ENCODE measurements at places on chromosomes 2 and 18. TPM values are rescaled to one million over a fixed set of nuclear protein-coding genes. Genes with fewer than 3 reads are reported as not detected.

The SPATA3 gene
- not detected for total RNA-seq

GRCh38 chr2:152446213-152446612, 111.2 kb downstream of the FMNL2 start:
- H3K4me3 ChIP-seq, result no peak overlapping the region
- no peaks in the 10 kb centered on the region for H3K36me3 ChIP-seq
- H3K27ac ChIP-seq, result no peak overlapping the region
- DNase-seq, result no peak

GRCh38 chr2:173051463-173052215, 24.0 kb upstream of the MAP3K20 start:
- no peaks in the 10 kb centered on the region for H3K27me3 ChIP-seq
- no peaks in the 10 kb centered on the region for H3K36me3 ChIP-seq
- no peak for DNase-seq
- peaks cover 2% of the 10 kb centered on the region for H3K4me1 ChIP-seq
- H3K27ac ChIP-seq, result no peak overlapping the region

DNA sequence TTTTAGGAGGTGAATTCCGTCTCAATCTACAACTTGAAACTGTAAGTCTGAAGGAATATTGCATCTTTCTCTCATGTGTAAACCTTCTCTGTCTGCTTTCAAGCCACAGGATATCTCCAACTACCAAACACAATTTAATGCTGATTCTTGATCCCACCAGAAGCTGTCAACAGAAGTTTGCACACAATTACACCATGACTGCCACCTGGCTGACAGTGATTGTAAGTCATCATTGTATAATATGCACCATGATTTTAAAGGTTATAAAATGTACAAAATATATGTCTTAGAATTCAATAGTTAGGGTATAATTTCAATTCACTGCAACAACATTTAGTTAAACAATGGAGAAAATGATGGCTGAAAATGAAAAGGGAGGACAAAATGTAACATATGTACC, 18.4 kb downstream of the PREPL start:
- H3K27ac ChIP-seq, result no peak overlapping the region
- H3K27me3 ChIP-seq, result no peaks in the 10 kb centered on the region
- no peak for DNase-seq
- no peaks in the 10 kb centered on the region for H3K4me1 ChIP-seq
- H3K36me3 ChIP-seq, result peaks cover 13% of the 10 kb centered on the region

GRCh38 chr18:79624356-79625170, 55.0 kb upstream of the CTDP1 start:
- H3K4me1 ChIP-seq, result peaks cover 23% of the 10 kb centered on the region
- peak overlapping the region; percentile 59 for H3K27ac ChIP-seq
- H3K4me3 ChIP-seq, result no peak overlapping the region
- peaks cover 49% of the 10 kb centered on the region for H3K27me3 ChIP-seq

The ARHGEF33 gene
- 0.71 TPM for total RNA-seq

The RHOB gene
- 148 TPM for total RNA-seq

DNA sequence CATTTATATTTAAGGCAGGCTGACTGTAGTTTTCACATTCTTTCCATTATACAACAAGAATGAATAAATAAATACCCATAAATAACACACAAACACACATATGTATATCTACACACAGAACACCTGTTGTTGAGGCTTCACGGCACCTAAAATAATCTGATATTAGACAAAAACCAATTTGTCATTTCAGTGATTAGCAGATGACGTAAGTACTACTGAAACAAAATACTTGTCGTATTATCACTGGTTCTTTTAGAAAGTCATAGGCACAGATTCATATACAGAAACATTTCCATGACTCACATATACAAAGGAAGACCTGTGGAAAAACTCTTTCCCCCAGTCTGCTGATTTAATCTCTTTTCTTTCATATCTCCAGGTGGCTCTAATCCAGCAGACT, 1113.4 kb upstream of the FANCL start:
- no peaks in the 10 kb centered on the region for H3K36me3 ChIP-seq
- H3K4me1 ChIP-seq, result no peaks in the 10 kb centered on the region
- DNase-seq, result no peak
- no peak overlapping the region for H3K4me3 ChIP-seq

DNA sequence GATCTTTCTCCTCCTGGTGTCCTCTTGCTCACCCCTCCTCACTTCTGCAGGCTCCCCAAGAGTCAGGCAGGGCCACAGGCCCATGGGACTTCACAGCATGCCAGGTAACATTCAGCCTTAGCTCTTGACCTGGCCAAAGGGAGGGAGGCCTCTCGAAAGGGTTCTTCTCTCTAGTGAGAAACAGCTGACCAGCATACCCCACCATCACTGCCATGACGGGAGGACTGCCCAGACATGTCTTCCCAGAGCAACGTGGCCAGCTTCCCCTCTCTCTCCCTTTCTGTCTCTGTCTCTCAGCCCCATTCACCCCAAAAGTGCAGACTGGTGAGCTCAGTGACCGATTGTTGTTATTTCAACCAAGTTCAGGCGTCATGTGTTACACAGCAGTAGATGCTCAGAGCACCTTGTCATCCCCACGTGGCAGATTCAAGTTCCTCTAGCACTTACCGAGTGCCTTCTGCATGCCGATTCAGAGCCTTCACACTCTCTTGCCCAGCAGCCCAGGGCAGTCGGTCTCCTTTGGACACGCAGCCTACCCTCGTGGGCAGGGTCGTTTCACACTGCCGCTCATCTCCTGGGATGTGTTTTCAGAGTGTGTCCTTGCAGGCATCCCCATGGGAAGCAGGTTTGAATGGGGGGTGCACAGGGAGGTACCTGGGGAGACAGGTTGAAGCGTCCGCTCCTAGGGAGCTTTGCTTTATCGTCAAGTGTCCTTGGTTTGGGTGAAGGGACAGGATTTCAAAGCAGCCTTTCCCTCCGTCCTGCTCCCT, 259.9 kb downstream of the NDUFA10 start:
- peaks cover 19% of the 10 kb centered on the region for H3K4me1 ChIP-seq
- no peaks in the 10 kb centered on the region for H3K36me3 ChIP-seq
- no peak for DNase-seq
- H3K27me3 ChIP-seq, result peaks cover 11% of the 10 kb centered on the region
- H3K4me3 ChIP-seq, result no peak overlapping the region
- no peak overlapping the region for H3K27ac ChIP-seq

The HOXD4 gene
- total RNA-seq, result 2.2 TPM

The ARHGEF4 gene
- 9.6 TPM for total RNA-seq

DNA sequence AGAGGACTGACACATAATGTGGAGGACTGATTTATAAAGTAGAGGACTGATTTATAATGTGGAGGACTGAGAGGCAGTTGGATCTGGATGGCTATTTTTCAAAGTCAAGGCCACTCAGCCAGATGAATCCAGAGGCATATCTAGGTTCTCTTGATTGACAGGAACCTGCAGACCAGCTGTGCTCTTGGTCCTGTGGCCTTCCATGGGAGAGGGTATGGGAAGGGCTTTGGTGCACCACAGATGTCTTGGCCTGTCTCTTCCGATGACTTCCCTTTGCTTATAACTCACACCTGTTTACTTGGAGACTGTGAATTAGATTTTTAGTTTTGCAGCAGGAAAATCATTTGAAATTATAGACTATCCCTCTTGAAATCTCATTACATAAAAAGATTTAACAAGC, 32.3 kb downstream of the AGAP1 start:
- H3K4me3 ChIP-seq, result no peak overlapping the region
- DNase-seq, result no peak
- H3K27ac ChIP-seq, result no peak overlapping the region
- H3K27me3 ChIP-seq, result no peaks in the 10 kb centered on the region
- H3K4me1 ChIP-seq, result peaks cover 15% of the 10 kb centered on the region
- no peaks in the 10 kb centered on the region for H3K36me3 ChIP-seq

The CBLN2 gene
- 0.44 TPM for total RNA-seq

The HOXD10 gene
- total RNA-seq, result 0.09 TPM

The MYCN gene
- total RNA-seq, result 5.9 TPM

- no peak overlapping the region for H3K27ac ChIP-seq
- no peaks in the 10 kb centered on the region for H3K27me3 ChIP-seq
- H3K36me3 ChIP-seq, result peaks cover 2% of the 10 kb centered on the region
- DNase-seq, result no peak
- H3K4me1 ChIP-seq, result no peaks in the 10 kb centered on the region
These were observed 41.9 kb upstream of the C2orf66 start for GRCh38 chr2:196851088-196851487.

- H3K36me3 ChIP-seq, result peaks cover 48% of the 10 kb centered on the region
- H3K27me3 ChIP-seq, result no peaks in the 10 kb centered on the region
- no peak overlapping the region for H3K4me3 ChIP-seq
These were observed 5.0 kb upstream of the MYL12B start for GRCh38 chr18:3256693-3257626.

DNA sequence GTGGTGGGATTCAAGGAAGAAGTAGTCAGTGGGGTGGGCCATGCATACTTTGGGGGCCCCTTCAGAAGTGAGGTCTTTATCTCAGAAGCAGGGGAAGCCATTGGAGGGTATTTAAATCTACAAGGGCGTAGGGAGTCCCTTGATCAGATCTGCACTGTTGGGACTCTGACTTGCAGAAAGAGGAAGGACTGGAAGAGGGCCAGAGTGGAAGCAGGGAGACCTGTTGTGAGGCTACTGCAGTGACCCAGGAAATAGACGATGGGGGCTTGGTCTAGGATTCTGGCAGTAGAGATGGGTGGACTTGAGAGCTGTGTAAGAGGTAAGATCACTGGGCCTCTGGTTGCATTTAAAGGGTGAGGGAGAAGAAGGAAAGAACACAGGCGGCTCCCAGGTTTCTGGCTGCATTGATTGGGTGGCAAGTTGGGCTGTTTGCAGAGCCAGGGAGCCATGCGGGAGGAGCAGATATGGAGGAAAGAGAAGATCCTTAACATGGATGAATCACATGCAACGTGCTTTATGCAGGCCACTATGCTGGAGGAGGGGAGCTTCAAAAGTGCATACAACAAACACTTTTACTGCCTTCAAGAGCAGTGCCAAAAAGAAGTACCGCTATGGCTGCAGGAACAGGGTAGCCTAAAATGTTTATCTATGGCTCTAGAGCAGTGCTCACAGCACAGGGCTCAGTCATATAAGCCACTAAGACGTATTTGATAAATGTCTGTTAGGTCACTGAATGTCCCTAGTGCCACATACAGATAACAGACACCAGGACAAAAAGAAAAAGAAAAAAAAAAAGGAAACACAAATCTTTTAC, 2.3 kb downstream of the SFXN5 start:
- no peaks in the 10 kb centered on the region for H3K27me3 ChIP-seq
- H3K4me3 ChIP-seq, result no peak overlapping the region
- peaks cover 13% of the 10 kb centered on the region for H3K4me1 ChIP-seq

DNA sequence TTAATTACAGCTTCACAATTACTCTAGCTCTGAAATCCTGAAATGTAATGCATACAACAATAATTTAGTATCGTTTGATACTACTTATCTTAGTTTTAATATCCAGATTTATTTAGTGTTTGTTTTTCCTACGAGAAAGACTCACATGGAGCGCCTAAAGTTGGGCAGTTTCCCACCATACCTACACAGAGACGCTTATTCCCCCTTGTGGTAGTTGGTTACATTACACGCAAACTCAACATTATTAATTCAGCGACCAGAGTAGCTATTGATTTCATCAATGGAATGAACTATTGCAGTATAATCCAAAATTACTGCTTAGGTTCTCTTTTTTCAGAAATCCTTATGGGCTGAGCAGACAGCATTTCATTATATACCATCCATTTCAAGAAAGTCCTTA, 164.0 kb upstream of the REG3G start:
- no peaks in the 10 kb centered on the region for H3K4me1 ChIP-seq
- no peaks in the 10 kb centered on the region for H3K27me3 ChIP-seq
- no peaks in the 10 kb centered on the region for H3K36me3 ChIP-seq
- DNase-seq, result peak; percentile 41
- no peak overlapping the region for H3K27ac ChIP-seq
- H3K4me3 ChIP-seq, result no peak overlapping the region

The BCL2 gene
- total RNA-seq, result 19.8 TPM

- DNase-seq, result no peak
- no peak overlapping the region for H3K27ac ChIP-seq
- no peak overlapping the region for H3K4me3 ChIP-seq
- no peaks in the 10 kb centered on the region for H3K27me3 ChIP-seq
- H3K36me3 ChIP-seq, result peaks cover 38% of the 10 kb centered on the region
These were observed 99.1 kb downstream of the PRPF40A start for GRCh38 chr2:152618193-152618564.

- no peak overlapping the region for H3K4me3 ChIP-seq
- no peaks in the 10 kb centered on the region for H3K36me3 ChIP-seq
- DNase-seq, result no peak
These were observed 697.4 kb downstream of the CBLN2 start for GRCh38 chr18:71846716-71847115.

- H3K4me1 ChIP-seq, result no peaks in the 10 kb centered on the region
- no peaks in the 10 kb centered on the region for H3K27me3 ChIP-seq
- no peaks in the 10 kb centered on the region for H3K36me3 ChIP-seq
These were observed 57.9 kb upstream of the EPAS1 start for GRCh38 chr2:46239175-46239846.

The OTOS gene
- total RNA-seq, result not detected
